ENCODE measurements at places on chromosomes 2 and 18.

DNA sequence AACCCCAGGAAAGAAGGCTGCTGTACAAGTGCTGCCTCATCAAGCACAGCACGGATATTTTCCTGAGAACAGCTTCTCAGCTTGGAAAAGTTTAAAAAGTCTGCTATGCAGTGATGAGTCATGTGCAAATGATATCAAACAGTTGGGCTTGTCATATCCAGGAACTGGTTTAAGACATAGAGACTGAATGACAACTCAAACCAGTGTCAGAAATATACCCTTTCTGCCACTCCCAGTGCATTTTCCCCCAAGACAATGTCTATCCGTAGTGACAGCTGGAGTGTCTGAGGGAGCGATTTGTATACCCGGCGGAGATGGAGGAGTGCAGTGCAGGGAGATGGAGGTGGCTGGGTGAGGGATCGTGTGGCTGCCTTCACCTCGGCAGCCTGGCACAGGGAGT lies 28.2 kb downstream of the SOX11 start:
- DNase-seq: no peak

DNA sequence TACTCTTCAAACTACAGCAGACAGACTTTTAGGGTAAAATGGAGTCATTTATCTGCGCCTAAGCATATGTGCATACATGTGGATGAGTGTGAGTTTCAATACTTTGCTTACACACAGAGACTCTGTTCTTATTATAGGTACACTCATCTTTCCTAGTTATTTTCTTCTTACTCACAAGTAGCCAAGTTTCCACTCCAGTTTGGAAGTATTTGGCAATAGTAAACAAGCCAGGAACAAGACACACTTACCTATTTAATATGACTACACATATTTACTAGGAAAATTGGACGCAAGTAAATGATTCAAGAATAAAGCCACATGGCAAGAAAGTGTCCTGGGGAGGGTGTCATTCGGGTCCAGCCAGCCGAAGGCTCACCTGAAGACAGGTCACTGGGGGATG lies 414.3 kb downstream of the FBXO15 start:
- no peak for DNase-seq

- no peak for DNase-seq
These were observed 55.6 kb downstream of the GREB1 start for GRCh38 chr2:11589316-11589940.

DNA sequence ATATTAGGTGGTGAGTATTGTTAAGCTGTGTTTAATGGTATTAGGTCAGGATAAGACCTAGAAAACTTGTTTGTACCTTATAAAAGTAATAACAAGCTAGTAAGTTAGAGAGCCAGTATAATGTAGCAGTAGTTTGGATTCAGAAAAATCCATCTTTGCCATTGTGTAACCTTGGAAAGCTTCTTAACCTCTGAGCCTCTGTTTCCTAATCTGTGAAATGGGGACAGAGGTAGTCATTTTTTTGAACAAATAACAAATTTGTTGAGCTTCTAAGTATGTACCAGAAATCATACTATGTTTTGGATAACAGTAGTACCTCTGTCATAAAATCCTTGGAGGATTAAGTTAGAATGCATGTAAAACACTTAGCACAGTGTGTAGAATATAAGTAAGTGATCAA lies 12.5 kb downstream of the GLS start:
- DNase-seq: no peak

GRCh38 chr18:79613186-79613931 lies 66.2 kb upstream of the CTDP1 start:
- DNase-seq: no peak

DNA sequence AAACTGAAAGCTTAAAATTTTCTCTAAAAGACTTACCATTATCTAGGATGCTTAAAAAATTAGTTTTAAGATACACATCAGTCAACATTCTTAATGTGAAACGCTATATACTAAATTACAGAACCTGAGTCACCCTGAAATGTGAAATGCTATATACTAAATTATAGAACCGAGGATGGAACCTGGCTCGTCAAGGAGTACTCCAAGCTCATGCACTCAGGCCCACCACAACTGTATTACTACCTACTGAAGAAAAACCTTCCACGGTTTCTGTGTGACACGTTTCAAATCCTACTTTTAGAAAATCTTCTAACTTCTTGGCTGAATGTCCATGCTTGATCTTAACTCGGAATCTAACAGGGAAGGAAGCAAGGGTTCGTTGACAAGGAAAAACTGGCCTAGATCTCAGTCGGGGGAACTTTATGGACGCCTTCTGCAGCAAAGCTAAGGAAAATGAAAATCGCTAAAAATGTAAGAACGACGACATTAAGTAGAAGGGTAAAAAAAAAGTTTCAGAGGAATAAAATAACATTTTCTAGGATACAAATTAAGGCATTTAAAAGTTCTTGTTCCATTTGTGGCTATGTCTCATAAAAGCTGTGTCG lies 1.4 kb downstream of the PRKD3 start:
- no peak for DNase-seq

- DNase-seq: no peak
These were observed 170.6 kb upstream of the SPHKAP start for GRCh38 chr2:228352048-228352447.

- DNase-seq: no peak
These were observed 126.1 kb downstream of the GBX2 start for GRCh38 chr2:236042087-236042486.

DNA sequence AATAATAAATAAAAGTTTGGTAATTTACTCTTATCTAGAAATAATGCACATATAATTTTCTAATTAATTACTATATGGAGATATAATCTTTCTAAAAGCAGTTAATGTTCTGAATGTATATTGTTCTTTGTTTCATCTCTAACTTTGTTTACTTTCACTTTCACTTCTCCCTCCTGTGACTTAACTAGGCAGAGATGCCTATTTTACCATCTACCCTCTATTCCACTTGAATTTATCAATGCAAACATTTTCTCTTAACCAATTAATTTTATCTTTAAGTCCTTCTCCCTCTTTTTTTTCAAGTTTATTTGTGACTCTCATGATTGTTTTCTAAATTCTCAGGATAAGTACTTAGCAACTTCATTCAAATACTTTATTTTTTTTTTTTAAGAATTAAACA lies 55.1 kb upstream of the IL1RL1 start:
- no peak for DNase-seq

DNA sequence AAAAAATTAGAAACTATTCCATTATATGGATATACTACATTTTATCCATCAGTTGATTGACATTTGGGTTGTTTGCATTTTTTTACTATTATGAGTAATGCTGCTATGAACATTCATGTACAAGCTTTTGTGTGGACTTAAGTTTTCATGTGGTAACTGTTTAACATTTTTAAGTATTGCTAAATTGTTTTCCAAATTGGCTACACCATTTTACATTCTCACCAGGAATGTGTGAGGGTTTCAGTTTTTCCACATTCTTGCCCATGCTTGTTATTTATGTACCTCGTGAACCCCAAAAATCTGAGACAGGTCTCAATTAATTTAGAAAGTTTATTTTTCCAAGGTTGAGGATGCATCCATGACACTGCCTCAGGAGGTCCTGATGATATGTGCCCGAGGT lies 3.1 kb upstream of the TXNL4A start:
- no peak for DNase-seq

- no peak for DNase-seq
These were observed 53.1 kb downstream of the EHD3 start for GRCh38 chr2:31286961-31287550.

GRCh38 chr2:96251721-96252292 lies 14.0 kb downstream of the TMEM127 start:
- DNase-seq: no peak

DNA sequence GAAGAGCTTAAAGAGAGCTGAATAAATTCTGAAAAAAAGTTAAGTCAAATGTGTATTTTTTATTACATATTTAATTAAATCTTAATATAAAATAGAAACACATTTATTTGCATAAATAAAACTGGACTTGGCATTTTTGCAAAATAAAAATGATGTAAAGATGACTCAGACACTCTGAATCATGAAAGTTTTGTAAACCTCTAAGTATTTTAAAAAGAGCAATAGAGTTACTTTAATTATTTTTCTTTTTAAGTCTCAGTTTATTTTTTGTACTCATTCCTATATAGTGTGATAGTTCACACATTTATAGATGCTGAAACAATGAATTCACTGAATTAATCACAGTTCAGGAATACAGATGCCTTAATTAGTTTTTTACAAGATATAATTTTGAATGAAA lies 109.9 kb upstream of the DTNA start:
- no peak for DNase-seq

DNA sequence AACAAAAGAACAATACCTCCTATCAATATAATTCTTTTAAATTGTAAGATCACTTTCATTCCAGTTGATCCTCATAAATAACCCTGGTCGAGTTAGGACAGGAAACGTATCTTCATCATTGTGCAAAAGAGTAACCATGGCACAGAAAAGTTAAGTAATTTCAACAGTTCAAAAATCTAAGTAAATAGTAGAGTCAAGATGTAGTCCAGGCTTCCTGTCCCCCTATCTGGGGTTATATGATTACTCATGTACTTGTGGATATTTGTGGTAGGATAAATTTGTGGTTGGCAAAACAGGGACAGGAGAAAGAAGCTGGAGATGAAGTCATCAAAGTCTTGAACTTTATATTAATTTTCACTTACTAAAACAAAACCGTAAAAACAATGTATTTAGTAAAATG lies 772.6 kb downstream of the TSN start:
- DNase-seq: no peak

GRCh38 chr18:3710712-3711301 lies 260.8 kb downstream of the TGIF1 start:
- DNase-seq: no peak

- no peak for DNase-seq
These were observed 88.2 kb downstream of the TMEM131 start for GRCh38 chr2:97907369-97908100.
